ENCODE measurements at places on chromosomes 3 and 15.
A peak's percentile ranks its signal among the peaks of the same experiment; 100 is the strongest.

- DNase-seq: no peak
Observed at GRCh38 chr3:156627946-156628569, 46.3 kb upstream of the TIPARP start.

DNA sequence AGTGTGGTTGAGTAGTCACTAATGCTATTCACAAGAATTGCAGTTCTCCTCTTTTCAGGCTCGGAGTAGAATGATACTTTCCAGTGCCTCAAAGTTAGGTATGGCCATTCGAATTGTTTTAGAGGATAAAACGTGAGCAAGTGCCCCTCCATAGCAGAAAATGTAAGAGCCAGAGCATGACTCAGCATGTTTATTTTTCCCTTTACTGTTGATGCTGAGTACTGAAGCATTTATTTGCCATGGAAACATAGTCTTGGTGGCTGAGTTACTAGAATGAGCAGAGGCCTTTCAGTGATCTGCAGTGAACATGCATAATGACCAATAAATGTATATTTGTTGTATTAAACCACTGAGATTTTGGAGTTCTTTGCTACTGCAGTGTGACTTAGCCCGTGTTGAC lies 540.6 kb downstream of the NLGN1 start:
- DNase-seq: peak; percentile 15

DNA sequence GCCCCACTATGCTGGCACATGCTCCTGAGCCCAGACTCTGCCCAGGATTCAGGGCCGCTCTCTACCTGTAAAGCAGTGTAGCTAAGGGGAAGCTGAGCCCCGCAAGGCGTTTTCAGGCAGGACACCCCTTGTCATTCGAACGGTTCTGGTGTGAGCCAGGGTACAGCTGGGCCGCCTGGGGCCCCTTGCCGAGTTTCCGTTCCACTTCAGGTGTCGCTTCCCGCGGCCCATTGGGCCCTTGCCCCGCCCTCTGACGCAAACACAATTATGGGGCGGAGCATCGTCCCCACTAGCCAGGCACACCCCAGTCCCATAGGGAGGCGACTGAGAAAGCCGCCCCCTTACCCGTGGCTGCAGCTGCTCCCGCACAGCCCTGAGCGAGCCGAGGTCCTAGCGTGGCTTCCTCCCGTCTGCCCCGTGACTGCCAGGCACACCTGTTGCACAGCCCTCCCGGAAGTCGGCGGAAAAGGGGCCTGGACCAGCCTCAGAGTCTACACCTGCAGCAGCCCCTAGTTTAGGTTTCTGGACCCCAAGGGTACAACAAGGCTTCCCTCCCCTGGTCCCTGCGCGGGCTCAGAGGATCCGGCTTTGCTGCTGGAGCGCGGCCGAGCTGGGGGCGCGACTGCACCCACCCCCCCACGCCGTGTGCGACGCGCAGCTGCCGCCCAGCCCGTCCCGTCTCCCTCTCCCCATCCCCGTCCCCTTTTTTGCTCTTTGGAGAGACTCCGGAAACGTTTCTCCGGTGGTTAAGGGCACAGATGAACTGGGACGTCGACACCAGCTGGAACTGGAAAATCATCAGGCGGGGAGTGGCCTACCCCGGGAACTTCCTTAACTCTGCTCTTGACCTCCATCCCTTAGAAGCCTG lies at the start of gene PLSCR2:
PLSCR2 (minus strand) TSS at position 412 of the 868 bp plus-strand sequence. CDS start 9,657 bp downstream, outside the sequence.
- DNase-seq: no peak

- DNase-seq: no peak
Observed at GRCh38 chr3:31469385-31469784, 63.3 kb upstream of the STT3B start.

DNA sequence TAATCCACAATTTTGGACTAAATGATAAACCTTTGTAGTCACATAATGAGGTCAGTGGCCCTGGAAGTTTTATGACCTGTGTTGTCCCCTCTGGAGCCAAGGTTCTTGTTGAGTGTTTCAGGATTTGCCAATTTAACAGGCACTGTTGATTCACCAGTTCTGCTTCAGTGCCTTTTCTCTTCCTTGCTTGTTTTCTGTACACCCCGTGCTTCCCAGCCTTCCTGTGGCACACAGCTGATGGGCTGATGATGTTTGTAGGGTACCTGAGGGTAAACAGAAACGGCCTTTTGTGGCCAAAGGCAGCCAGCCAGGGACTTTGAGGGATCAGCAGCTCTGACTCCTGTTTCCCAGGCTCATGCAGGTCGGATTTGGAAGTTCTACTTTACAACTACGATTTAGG lies 13.3 kb downstream of the GYG1 start:
- DNase-seq: no peak

- no peak for DNase-seq
Observed at GRCh38 chr3:3636815-3637214, 162.4 kb upstream of the LRRN1 start.

DNA sequence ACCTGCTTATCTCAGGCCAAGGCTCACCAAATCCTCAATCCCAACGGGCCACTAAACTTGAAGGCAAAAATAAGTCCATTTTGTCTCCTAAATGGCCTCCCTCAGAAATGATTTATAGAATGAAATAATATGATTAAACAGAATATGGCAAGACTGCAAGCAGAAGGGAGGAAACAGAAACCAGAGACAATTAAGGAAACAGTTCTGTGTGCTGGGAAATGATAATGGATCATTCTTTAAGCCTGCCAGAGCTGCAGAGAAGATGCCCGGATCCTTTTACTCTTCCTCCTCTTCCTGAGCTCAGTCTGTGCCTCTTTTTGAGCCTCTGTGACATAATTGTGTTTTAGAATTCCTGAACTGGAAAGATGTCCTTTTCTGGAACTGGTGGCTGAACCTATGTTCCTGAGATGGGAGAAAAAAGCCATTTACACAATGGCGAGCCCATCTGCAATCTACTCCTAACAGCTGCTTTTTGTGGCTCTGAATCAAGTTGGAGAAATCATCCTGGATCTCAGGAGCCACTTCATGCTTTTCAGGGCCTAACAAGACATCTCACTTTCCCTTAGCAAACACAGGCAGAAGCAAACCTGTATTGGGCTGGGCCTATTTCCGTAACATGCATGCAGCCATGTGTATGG lies 2.8 kb upstream of the ABHD2 start:
- DNase-seq: no peak

DNA sequence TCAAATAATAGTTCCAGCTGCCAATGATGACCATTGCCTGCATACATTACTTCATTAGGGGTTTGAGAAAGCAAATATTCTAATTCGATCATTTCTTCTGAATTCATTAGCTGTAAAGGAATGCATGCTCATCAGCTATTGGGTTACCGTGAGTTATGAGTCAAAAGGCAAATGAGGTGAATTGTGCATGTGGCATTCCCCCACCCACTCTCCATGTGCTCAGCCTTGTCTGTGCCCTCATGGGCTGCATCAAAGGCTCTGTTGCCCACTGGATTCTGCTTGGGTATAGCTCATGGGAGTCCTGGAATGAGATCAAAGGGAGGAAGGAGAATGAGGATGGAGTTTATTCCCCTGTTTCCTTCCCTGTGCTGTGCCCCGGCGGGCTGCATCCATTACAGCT lies 99.3 kb upstream of the CHRNA7 start:
- no peak for DNase-seq

DNA sequence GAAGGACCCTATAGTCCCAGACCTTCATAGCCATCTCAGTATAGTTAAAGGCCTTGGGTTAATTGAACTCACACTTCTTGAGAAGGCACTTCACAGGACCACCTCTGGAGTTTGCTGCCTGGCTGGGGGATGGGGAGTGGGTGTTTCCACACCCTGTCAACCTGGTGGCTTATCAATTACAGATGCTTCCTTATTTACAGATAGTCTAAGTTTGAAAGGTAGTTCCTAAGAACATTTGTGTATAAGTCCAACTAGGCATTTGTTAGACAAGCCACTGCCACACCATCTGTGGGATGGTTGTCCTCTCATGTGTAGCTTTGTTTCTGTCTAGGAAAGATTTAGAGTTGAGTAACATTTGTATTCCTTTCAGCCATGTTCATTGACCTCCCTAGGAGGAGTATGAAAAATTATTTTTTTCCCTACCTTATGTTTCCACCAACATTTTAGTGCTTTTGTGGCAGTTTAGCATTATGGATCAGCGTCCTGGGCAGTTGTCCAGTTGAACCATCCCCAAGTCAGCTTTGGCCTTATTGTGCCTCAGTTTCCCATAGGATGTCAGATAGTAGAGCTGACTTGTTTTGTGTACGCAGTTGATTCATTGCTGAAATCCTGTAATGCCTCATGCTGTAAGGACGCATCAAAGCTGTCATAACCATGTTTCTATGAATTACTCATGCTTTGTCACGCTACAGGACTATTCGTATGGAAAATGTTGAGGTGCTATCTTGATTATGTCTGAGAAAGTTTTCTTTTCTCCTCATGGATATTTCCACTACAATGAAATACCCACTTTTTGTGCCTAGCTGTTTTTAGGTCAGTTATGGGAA lies 21.2 kb upstream of the SIAH2 start:
- DNase-seq: no peak
